Brain (organoid and tissue), 16 donors: ENCODE measurements at places on chromosomes 11 and 22. TPM values are rescaled to one million over a fixed set of nuclear protein-coding genes. Genes with fewer than 3 reads are reported as not detected.
A peak's percentile ranks its signal among the peaks of the same experiment; 100 is the strongest.

The KREMEN1 gene
- polyA plus RNA-seq: 50.5 TPM

The NXPE2 gene
- not detected for polyA plus RNA-seq

The SPTY2D1 gene
- 4.4 TPM for polyA plus RNA-seq

The ROBO3 gene
- 7.5 TPM for polyA plus RNA-seq

The OR5A1 gene
- polyA plus RNA-seq: not detected

The PTGDR2 gene
- 1.3 TPM for polyA plus RNA-seq

The SAA4 gene
- not detected for polyA plus RNA-seq

The APOA4 gene
- polyA plus RNA-seq: not detected

The MUC5B gene
- polyA plus RNA-seq: not detected

The RASGRP2 gene
- 5.9 TPM for polyA plus RNA-seq

The ESAM gene
- 42.0 TPM for polyA plus RNA-seq

The IFITM10 gene
- 2.3 TPM for polyA plus RNA-seq

GRCh38 chr11:65869643-65870306 is 2.8 kb downstream of the EFEMP2 start:
- no peak for DNase-seq

DNA sequence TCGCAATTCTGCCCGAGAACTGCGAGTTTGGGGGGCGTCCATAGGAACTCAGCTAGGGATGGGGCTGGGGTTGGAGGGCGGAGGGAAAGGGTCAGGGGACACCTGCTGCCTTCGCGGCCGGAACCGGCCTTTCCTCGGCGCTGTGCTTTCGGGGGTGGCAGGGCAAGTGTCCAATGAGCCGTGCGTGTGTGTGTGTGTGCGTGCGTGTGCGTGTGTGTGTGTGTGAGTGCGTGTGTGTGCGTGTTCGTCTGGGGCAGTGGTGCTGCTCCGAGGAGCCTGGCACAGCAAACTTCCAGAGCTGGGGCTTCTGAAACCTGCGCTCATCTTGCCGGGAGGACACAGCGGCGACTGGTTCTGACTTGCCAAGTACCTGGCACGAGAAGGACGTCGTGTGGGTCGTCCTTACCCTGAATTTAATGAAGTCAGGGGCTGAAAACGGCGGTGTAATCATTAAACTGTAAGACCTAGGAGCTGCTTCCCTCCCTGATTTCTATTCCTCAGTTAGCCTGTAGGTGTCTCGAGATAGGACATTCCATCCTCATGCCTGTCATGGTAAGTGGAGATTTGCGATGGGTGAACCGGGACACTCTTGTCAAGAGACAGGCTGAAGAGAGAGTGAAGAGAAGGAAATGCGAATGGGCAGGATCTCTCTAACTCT is 27.0 kb upstream of the AMOTL1 start:
- peak; percentile 85 for DNase-seq

DNA sequence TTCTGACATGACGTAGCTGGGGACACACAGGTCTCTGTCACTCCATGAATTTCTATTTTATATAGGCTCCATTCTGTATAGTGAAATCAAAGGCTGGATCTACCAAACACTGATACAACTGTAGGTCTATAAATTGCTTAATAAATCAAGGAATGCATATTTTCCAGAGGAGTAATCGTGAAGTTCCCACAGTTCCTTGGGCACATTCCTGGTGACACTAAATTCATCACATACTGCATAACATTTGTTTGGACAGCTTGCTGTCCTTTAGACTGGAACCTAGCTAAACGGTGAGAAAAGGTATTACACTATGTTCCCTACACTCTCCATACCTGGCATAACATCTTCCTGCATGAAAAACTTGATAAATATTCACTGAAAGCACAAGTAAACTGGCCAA is 41.6 kb upstream of the UCP3 start:
- DNase-seq: no peak

- no peak for DNase-seq
Observed at GRCh38 chr11:62484352-62484751, 62.3 kb downstream of the AHNAK start.

DNA sequence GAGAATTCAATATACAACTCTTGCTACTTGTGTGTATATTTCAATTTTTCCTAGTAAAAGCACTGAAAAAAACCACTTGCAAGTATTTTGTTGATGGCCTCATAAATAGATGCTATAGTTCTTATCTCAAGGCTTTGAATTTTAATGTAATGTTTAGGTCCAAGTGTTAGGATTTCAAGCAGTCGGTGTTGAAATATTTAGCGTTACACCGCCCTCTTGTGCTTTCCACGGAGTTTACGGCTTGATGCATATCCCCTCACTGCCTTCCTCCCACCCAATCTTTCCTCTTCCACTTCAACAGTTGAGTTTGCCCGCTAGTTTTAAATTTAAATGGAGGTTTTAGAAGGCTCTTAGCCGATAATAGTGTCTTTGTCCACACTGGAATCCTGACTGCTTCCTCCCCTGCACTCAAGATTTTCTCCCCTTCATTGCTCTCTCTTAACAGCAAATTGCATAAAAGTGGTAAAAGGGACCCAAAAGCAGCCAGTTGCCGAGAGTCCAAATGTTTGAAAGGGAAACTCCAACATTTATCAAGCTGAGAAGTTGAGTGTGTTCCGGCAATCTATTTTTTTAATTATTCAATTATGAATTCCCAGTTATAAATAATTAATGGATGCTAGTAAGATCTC is 25.9 kb upstream of the HTATIP2 start:
- peak; percentile 78 for DNase-seq

- DNase-seq: no peak
Observed at GRCh38 chr11:92527467-92527866, 302.8 kb downstream of the FAT3 start.

GRCh38 chr11:18669711-18670110 is 28.9 kb upstream of the TMEM86A start:
- no peak for DNase-seq

DNA sequence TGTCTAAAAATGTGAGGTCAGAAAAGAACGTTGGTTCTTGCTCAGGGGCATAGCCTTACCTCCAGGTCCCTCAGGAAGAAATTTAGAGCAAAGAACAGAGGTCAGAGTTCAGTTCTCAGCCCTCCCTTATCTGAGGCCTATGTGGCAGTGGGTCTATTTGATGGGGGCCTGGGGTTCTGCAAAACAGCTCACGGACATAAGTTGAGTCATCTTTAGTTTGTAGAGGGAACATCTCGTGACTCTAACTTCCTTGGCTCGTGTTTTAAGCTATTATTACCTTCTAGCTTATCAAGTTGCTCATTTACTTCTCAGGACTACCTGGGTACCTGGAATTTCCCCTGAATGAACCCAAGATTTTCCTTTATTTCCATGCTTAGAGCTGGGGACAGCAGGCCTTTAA is 91.3 kb upstream of the AMOTL1 start:
- DNase-seq: no peak

- DNase-seq: no peak
Observed at GRCh38 chr11:67558084-67558772, 25.4 kb upstream of the GSTP1 start.

DNA sequence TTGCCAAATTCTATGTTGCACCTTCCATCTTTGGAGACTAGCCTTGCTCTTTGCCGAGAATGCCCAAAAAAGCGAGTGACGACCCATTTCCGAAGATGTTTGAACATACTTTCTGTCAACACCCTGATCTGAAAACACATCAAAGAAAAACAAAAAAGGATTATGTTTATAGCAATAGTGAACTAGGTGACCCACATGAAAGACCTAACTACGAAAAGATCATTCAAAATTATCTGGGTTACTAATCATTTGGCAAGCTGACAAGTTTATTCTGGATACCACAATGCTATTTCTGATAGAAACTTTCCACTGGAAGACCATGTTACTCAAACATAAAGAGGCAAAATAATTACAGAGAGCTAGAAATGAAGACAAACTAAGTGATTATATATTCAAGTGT is 27.0 kb downstream of the KCNJ1 start:
- DNase-seq: no peak

DNA sequence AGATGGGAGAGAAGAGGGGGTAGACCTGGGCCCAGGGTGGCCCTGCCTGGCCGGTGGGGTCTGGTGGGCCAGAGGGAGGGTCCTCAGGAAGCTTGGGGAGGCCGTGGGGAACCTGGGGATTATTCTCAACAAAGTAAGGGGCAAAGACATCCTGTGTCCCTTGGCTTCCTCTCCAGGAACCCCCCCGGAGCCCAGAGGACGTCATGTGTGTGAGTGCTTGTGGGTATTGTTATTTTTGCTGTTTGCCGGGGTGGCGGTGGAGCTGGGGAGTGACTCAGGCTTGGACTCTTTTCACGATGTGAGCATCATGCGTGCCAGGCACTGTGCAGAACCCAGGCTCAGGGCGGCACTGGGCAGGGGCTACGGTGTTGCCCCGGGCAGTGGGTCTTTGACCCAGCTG is 982 bp upstream of the SHANK3 start:
- DNase-seq: no peak

DNA sequence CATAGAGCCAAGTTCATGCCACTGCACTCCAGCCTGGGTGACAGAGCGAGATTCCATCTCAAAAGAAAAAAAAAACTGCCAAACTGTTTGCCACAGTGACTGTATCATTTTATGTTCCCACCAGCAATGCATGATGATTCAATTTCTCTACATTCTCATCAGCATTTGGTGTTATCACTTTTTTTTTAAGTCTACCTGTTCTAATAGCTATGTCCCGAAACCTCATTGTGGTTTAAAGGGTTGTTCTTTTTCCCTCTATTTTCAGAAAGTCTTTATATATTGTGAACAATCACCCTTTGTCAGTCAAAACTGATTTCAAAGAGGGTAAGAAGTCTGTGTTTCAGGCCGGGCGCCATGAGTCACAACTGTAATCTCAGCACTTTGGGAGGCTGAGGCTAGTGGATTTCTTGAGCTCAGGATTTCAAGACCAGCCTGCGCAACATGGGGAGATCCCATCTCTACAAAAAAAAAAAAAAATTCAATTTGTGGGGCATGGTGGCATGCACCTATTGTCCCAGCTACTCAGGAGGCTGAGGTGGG is 14.8 kb upstream of the FAM168A start:
- no peak for DNase-seq

- DNase-seq: no peak
Observed at GRCh38 chr22:36405671-36406538, 18.1 kb upstream of the MYH9 start.

DNA sequence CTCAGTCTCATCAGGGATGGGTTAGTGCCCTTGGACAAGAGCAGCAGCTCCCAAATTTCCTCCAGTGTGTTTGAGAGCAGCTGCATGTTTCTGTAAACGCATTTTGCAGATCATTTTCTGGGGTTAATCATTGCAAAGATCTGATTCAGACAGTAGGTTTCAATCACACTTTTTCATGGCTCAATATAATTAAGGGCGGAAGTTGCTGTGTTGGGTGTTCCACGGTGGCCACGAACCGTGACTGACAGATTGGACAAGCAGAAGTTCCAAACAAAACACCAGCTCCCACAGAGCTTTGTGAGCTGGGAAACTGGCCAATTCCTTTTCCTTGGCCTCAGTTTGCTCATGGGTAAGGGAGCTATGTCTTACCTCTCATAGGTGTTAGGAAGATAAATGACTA is 8.4 kb upstream of the RASSF10 start:
- no peak for DNase-seq

- no peak for DNase-seq
Observed at GRCh38 chr11:66124564-66124963, 54.5 kb downstream of the PACS1 start.

DNA sequence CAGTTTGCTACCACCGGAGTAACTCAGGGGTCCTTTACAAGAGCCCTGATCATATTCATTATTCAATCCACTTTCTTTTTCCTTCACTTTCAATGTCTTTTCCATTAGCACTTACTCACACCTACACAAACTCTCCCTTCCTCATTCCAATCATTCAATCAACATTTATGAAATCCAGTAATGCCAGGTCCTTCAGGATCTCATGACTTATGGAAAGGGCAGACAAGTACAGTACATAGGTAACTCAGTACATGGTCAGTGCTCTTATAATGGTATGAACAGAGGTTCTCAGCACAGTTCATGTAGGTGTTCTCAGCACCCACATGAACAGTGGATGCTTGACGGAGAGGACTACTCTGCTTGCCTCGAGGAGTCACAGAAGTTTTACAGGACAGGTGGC is 106.6 kb downstream of the USP35 start:
- no peak for DNase-seq

DNA sequence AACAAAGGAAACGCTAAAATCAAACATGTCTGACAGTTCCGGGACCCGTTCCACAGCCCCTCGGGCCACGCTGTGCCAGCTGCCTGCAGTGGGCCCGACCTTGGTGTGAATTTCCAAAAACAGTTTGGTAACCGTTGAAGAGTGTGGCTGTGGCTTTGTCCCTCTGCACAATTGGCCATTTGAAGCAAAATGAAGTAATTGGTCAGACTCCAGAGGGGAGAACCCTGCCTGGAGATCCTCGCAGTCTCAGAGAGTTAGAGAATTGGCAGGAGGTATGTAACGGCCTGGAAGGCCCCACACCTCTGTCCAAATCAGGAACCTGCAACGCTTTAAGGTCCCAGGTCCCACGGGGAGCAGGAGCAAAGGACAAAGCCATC is 26.3 kb downstream of the TRMU start:
- peak; percentile 80 for DNase-seq

GRCh38 chr11:92057849-92058442 is 166.7 kb upstream of the FAT3 start:
- no peak for DNase-seq

- no peak for DNase-seq
Observed at GRCh38 chr11:108727665-108728064, 62.8 kb downstream of the DDX10 start.

DNA sequence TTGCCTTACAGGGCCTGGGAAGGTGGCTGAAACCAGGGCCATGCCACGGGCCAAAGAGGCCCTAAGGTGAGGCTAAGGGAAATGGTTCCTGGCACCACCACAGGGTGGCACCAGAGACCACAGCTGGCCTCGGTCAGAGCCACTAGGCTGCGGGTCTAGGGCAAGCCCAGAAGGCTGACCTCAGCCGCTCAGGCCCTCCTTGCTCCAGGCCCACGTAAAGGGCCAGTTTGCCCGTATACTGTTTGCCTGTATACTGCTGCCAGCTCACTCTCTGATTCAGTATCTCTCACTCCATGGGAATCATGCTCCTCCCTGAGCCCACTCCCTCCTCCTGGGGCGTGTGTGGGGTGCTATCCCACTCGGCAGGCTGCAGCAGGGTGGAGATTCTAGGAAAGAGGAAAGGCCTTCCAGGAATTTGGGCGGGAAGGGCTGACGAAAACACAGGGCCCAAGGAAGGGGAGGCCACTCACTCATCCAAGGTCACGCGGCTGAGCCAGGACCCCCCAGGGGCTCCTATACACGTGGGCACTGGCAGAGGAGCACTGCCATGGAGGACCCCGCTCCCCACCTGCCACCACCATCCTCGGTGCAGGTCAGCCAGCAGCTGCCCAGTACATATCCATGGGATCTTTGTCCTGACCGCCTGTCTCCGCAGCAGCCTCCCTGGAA is 62.4 kb downstream of the NECTIN1 start:
- DNase-seq: peak; percentile 36

DNA sequence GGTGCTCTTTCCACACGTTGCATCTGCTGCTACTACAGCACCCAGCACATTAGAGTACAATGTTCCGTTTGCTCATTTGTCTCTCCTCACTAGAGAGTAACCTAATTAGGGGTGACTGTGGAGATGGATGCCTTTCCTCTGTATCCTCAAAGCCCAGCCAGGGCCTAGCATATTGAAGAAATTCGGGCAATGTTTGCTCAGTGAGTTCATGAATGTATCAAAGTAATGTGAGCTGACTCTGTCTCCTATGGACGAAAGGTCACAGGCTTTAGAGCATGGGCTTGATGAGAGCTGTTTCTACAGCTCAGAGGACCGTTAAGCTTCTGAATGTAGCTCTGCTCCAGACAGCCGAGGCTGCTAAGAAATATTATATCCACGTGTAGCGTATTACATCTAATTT is 67.5 kb downstream of the C11orf58 start:
- no peak for DNase-seq
